NCI-H187 treated with DMSO at 0.1 percent for 48 hours (cell line): ENCODE measurements at places on chromosomes 7 and 10.

DNA sequence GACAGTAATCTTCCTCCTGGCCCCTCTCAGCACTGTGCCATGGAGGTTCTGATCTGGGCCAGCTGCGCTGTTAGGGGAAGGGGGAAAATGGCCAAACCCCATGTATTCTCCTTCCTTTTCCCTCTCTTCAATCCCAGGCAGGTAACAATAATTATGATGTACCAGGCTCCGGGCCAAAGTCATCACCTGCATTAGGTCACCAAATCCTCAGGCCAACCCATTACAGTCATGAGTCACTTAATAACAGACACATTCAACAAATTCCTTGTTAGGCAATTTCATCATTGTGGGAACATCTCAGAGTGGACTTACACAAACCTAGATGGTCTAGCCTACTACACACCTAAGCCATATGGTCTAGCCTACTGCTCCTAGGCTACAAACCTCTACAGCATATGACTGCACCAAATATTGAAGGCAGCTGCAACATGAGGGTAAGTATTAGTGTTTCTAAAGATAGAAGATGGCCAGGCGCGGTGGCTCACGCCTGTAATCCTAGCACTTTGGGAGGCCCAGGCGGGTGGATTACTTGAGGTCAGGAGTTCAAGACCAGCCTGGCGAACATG is 2.2 kb upstream of the HSPB1 start:
- DNase-seq, result no peak

DNA sequence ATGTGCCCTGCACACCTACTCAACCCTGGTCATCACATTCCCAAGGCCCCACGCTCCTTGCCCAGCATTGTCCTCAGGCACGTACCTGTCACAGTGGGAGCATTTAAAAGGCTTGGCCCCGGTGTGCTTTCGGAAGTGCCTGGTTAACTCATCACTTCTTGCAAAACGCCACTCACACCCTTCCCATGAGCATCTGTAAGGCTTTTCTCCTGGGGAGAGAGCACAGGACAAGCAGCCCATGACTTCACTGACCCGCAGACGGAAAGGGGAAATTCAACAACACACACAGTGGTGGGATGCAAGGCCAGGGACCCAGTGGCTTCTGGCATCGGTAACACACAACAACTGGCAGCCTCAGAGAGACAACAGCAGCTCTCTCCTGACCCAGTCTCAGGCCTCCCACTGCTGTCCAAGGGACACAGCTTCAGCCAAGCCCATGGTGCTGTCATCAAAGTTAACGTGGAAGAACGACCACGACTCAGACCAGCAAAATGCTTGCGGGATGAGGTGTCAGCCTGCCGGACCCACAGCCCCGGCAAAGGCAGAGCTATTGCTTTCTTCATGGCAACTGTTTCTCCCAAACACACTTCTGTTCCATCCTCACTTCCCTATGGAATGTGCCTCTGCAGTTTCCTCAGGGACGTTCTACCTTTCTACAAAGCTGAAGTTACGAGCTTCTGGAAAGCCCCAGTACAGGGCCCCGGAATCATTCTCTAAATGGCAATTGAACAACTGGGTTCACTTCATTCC is 4.8 kb downstream of the KLF6 start:
- DNase-seq, result no peak

- DNase-seq, result no peak
Observed at GRCh38 chr10:44388641-44389040, 3.7 kb upstream of the CXCL12 start.

DNA sequence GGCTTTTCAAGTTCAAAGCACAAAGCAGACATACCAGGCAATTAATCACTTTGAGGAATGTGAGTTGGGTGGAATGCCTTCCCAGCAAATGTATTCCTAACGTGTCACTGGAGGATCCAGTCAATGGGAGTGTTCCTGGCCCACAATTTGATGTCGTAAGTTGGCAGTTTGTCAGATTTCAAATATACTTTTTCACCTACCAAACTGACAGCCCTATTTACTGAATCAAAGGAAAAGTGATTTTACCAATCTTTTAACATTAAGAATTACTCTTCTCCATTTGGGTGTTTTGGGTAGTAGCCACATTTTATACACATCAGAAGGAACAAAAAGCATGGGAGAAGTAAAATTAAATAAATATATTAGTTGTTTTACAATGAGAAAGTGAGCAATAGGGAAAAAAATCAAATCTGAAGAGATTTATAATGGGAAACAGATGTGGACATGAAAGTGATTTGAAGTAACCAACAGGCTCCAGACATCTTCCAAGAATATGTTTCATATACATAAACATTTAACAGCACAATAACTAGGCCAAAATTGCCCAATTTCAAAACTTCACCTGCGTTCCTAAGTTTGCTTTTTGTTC is 222.9 kb downstream of the MTERF1 start:
- no peak for DNase-seq

DNA sequence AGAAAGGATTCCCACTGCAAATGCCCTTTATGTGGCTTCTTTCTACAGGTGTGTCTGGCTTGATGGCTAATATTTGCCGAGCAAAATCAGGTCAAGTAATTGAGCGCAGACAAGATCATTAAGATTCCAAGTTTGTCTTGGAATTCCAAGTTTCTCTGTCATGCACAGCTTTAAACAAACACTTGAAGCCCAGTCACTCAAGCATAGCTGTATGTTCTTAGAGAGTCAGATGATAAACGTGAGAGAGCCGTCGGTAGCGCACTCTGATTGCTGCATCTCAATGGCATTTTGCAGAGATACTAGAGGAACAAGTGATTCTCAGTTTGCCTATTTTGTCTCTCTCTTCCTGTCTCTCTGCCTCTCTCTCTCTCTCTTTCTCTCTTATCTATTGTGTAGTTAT is 658 bp downstream of the DMBT1 start:
- no peak for DNase-seq

DNA sequence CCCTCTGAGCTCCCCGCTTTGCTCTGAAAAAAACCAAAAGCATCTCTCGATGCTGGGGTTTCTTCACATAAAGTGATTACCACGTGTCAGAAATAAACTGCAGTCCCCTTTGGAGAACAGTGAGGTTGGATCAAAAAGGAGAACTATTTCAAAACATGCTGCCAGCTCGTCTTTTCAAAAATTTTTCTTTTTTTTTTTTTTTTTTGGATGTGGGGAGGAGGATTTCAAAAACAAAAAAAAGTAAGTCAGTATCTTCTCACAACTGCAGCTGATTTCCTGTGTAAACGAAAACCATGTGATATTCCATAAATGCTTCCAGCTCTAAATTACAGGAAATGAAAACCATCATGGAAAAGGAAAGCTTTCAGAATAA is 155.0 kb upstream of the LYZL2 start:
- no peak for DNase-seq

- no peak for DNase-seq
Observed at GRCh38 chr10:15197276-15197675, 28.8 kb upstream of the NMT2 start.

GRCh38 chr10:35336084-35336831 is at the start of gene CCNY:
Gene CCNY, plus strand, starts transcription at chr10:35336509. Its CDS starts 545 bp downstream, at chr10:35337054.
- DNase-seq, result no peak

DNA sequence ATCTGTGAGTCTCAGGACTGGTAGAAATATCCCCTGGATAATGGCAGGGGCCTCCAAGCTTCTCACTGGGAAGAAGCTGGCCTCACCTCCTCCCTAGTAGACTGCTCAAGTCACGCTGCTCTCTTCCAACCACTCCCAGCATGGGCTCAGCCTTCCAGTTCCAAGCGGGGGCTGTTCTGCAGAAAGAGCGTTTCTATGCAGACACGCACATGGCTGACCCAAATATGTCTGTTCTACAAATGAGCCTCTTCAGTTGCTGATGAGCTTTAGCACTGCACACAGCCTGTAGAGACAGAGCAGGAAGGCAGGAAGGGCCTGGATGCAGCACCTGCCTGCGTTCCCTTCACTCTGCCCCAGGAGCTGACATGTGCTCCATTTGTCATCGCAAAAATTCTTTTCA is 523.9 kb upstream of the MGMT start:
- no peak for DNase-seq

GRCh38 chr7:104230606-104231005 is 22.8 kb upstream of the ORC5 start:
- no peak for DNase-seq

DNA sequence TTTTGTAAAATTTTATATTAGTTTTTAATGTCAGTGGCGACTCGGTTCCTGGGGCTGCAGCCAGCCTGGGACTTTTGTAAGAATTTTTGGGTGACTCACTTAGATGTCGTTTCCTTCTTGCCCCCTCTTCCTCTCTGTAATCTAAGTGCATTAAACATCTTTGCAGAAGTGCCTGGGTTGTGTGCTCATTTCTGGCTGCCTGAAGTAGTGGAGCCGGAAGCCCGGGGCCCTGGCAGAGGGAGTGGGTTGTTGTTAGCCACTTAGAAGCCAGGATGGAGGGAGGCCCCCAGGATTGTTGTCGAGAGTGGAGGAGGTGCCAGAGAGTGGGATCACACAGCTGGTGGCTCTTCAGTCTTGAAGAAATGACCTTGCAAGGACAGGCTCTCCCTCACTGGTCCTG is 11.0 kb upstream of the TRIM8 start:
- DNase-seq, result no peak

DNA sequence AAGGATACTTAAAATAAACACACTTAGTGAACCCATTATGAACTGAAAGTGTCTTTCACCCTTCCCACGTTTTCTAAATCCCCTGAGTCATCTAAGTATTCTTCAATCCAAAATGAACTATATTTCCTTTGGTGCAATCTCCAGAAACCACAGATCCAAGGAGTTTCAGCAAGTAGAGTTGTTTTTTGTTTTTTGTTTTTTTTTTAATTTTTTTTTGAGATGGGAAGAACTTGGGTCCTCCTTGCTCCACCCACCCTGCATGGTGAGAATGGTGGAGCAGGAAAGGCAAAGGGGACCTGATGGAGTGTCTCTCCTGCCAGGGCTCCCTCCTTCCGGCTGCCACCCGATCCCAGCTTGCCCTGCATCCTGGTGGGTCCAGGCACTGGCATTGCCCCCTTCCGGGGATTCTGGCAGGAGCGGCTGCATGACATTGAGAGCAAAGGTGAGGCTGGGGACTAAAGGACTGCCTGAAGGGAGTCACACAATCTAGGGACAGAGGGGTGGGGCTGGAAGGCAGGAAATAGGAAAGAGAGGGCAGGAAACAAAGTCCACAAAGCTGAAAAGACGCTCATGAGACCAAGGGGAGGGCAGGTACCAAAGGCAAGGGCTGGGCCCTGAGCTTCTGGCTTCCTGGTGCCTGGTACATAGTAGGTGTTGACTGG is 12.1 kb downstream of the ATG9B start:
- DNase-seq, result no peak

DNA sequence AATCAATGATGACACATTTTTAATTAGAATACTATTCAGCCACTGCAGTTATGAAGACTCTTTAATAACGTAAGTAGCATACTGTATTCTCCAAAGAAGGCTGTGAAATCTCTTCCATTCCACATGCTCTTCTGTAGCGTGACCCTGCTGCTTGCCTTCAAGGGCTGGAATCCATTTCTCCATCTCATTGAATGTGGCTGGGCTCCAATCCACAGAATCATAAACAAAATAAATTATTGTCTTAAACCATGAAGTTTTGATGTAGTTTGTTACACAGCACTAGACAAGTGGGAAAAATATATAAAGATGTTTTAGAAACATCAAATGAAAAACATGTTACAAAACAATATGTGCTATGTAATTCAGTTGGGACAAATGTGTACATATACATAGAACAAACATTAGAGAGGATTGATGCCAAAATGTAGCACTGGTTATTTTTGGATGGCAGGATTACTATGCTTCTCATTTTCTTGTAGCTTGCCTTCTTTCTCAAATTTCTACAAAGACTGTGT is 410.8 kb upstream of the PODXL start:
- DNase-seq, result no peak

- DNase-seq, result no peak
Observed at GRCh38 chr10:109956454-109957091, 33.3 kb upstream of the XPNPEP1 start.

DNA sequence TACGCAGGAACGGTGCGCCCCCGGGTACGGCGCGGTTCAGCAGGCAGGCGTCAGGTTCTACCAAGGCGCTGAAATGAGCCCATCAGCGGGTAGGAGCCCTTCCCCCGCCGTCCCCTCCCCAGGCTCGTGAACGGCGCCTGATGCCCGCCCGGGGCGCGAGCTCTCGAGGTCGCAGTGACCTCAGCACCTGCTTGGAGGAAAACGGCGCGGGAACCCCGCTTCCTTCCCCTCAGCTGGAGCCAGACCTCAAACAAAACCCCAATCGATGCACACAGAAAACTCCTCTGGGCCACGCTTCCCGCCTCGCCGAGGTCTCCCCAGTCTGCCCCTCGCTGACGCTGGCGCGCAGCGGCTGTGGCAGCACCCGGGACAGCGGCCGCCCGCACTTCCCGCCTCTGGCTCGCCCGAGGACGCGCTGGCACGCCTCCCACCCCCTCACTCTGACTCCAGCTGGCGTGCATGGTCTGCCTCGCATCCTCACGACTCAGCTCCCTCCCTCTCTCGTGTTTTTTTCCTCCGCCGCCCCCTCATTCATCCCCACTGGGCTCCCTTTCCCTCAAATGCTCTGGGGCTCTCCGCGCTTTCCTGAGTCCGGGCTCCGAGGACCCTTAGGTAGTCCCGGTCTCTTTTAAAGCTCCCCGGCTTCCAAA is 514 bp upstream of the GAD2 start:
- no peak for DNase-seq

DNA sequence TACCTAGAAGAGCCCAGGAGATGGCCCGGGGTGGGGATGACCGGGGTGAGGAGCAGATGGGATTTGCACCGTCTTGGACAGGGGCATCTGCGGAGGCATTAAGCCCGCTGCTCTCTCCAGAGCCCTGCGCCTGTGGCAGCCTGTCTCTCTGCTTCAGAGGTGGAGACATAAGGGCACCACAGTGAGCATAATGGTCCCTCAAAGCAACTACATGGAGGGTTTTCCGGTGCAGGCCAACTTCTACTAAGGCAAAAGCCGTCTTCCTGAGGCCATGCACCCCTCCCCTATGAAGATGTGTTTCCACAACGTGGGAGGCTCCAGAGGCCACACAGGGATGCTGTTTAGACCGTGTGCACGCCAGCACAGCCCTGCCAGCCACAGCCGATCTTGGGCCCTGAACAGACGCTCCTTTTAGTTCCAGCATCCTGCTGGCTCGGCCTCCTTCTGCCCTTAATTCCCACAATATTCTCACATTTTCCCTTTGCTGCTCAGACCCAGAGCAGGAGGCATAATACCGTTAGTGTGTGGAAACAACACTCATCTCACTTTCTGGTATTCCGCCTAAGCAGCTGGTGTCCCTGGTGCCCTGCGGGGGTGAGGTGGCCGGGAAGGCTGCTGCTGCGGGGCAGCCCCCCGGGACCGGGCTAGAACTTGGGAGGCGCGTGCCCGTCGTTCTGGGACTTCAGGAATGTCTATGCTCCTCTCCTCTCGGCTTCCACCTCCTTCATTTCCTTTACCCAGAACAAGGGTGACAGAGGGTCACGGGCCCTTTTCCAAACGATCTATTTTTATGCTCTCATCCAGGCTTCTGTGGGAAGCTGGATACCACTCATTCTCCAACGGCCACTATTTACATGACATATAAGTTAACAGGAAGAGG is 266.9 kb downstream of the TNS3 start:
- no peak for DNase-seq
